ENCODE measurements at places on chromosomes 13 and 19.

DNA sequence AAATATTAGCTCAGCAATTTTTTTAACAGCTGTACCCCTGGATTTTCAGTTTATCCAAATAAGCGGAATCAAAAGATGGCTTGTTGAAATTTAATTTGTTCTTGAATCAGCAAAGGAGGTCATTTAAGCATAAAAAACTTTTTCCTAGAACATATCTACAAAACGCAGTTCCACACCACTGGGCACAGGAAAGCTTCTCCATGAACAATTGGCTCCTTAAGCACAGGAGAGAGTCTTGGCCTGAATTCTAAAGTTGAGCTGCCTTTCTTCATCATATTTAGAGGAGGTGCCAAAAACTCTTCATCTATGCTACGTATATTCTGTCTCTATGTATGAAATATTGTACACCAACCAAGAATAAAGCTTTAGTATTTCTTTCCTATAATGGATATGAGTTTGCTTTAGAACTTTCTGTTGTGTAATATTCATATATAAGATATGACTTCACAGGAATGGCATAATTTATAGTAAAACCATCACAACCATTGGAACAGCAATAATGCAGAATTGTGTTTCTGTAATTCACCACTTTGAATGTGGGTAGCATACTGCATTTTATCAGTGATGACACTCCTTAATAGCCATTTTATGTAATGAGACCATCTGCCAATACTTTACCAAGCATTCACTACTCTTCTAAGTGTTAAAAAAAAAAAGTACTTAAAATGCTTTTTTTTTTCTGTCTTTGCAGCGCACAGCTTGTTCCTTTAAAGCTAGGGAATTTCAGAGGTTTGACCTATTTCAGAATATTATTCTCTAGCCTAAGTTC lies 263.7 kb downstream of the SLITRK6 start:
- no peak for DNase-seq

DNA sequence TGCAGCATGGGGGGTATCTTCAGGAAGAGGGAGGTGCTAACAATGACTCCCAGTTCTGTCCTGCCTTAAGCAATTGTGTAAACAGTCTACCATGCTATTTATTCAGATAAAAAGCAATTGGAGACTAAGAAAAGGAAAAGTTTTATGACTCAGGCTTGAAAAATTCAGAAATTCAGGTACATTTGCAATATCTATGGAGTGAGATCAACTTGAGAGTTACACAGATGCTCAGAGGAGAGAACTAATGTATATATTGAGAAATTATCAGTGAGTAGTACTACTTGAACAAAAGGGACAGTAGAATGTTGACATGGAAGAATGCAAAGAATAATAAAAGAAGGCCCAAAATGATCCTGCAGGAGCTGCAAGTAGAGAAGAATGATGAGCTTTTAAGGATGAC lies 277.6 kb upstream of the DACH1 start:
- no peak for DNase-seq

- no peak for DNase-seq
Observed at GRCh38 chr13:44273991-44274770, 99.4 kb upstream of the SERP2 start.

DNA sequence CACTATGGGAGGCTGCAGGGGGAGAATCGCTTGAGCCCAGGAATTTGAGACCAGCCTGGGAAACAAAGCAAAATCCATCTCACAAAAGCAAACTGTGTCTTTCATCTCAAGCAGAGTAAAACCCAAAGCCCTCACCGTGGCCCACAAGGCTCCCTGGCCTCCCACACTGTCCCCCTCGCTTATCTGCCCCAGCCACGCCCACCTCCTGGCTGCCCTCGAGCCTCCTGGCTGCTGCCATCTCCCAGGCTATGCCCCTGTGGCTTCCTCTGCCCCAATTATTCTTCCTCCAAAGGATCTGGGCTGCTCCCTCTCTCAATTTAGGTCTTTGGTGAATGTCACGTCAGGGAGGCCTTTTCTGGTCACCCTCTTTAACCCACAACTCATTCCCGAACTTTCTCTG lies 3.6 kb downstream of the RABAC1 start:
- no peak for DNase-seq

DNA sequence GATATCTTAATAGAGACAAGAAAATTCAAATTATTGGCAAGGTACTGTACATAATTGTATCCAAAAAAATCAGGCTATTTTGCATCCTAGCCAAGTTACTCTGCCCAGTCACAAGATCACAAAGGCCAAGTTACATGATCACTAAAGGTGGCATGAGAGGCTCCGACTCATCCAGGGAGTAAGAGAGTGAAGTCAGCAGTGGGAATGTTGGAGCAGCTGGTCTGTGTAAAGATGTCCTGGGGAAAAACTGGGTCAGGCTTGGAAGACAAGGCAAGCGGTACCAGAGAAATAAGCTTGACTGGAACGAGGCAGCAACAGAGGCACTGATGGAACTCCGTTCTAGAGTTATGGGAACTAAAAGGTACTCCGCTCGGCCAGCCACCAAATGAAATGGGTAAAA lies 50.2 kb upstream of the PSG2 start:
- DNase-seq: no peak

DNA sequence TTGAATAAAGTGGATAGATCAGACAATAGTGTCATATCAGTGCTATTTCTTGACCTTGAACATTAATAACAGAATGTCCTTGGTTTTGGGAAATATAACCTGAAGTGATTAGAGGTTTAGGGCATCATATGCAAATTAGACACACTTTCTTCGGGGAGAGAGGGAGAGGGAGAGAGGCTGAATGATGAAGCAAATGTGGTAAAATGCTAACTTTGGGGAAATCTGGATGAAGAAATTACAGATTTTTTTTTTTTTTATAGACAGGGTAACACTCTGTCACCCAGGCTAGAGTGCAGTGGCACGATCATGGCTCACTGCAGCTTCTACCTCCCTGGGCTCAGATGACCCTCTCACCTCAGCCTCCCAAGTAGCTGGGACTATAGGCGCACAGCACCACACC lies 3.9 kb upstream of the NCR1 start:
- DNase-seq: no peak

- no peak for DNase-seq
Observed at GRCh38 chr13:72146816-72147215, 279.8 kb upstream of the DACH1 start.
